ENCODE measurements at places on chromosomes 2 and 18.

DNA sequence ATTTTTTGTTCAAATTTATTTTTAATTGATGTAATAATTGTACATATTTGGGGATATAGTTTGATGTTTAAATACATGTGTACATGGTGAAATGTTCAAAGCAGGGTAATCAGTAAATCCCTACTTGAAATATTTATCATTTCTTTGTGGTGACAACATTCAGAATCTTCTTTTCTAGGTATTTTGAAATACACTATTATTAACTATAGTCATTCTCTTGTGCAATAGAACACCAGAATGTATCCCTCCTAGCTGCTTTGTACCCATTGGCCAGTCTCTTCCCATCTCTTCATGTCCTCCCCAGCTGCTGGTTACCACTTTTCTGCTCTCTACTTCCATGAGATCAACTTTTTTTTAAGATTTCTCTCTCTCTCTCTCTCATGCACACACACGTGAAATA, 126.5 kb downstream of the ZNF407 start:
- DNase-seq, result no peak

GRCh38 chr18:58789876-58790240, 74.8 kb upstream of the ZNF532 start:
- DNase-seq, result no peak

DNA sequence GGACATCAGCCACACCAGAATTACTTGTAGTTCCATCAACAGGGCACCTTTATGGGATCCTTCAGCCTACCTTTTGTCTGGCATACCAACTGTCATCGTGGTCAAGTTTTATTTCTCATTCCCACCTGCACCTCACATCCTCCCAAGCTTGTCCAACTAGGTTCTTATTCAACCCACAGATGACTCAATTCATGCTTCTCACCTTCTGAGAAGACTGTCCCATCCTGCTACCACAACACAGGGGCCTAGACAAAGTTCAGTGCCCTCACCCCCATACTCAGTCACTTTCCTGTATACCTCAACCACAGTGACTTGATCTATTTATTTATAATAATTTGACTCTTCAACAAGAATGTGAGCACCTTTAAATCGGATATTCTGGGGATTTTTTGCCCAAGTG, 114.4 kb upstream of the ACVR1C start:
- no peak for DNase-seq

GRCh38 chr2:142716463-142717242, 160.8 kb upstream of the KYNU start:
- DNase-seq, result no peak

GRCh38 chr18:65206551-65207260, 544.1 kb upstream of the CDH7 start:
- DNase-seq, result no peak

DNA sequence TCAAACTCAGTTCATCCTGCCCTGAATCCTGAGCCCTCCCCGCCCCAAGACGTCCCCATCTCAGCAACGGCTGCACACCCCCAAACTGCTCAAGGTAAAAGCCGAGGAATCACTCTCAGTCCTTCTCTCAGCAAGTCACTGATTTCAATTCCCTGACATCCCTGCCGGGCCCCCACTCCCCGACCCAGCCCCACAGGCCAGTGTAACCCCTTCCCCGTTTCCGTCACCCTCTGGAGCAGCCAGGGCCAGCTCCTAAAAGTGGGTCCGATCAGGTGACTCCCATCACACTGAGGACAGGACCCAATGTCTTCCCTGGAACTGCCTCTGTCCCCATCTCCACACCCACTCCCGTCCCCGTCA, 20.5 kb downstream of the SNORC start:
- no peak for DNase-seq

GRCh38 chr2:99891428-99891780, 251.0 kb downstream of the AFF3 start:
- no peak for DNase-seq

- no peak for DNase-seq
These were observed 77.3 kb upstream of the RMDN2 start for GRCh38 chr2:37847792-37848191.

DNA sequence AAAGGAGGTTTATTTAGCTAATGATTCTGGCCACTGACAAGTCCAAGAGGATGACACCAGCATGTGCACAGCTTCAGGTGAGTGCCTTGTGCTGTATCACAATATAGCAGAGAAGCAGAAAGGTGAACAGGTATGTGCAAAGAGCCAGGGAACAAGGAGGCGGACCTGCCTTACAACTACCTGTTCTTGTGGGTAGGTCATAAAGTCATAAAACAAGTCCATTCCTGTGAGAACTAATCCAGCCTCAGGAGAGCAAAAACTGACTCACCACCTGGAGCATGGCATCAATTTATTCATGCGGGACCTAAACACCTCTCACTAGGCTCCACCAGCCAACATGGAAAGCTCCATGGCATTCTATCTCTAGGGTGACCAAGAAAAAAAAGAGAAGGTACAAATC, 234.2 kb downstream of the ASXL3 start:
- no peak for DNase-seq

DNA sequence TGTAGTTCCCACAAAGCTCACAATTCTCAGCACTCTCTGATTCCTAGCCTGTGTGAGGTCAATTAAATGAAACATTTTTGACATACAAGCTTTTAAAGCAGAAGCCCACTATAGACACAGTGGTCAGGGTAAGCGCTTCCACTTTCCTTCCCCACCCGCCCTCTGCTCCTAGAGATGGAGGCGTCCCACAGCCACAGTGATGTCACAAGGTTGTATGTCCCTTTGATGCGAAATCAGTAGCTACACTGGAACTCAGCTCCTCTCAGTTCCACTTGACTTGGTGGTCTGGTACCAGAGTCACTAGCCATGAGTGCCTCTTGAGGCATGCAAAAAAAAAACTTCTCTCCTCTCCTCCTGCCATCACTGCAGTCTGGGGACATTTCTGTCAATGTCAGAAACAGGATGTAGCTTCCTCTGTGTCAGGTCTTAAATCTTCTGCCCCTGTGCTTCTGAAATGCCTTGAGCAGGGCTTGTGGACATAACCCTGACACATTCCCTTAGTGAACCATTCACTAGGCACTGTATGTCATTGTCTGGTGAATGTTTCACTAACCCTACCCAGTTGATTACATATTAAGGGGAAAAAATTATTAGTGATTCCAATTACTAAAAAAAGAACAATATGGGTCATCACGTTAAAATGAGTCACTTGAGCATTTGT, 7.8 kb downstream of the SULT1C4 start:
- DNase-seq, result no peak

GRCh38 chr18:48889981-48890762, 60.6 kb downstream of the SMAD7 start:
- DNase-seq, result no peak

GRCh38 chr2:75810611-75811330, 100.1 kb upstream of the GCFC2 start:
- DNase-seq, result no peak

DNA sequence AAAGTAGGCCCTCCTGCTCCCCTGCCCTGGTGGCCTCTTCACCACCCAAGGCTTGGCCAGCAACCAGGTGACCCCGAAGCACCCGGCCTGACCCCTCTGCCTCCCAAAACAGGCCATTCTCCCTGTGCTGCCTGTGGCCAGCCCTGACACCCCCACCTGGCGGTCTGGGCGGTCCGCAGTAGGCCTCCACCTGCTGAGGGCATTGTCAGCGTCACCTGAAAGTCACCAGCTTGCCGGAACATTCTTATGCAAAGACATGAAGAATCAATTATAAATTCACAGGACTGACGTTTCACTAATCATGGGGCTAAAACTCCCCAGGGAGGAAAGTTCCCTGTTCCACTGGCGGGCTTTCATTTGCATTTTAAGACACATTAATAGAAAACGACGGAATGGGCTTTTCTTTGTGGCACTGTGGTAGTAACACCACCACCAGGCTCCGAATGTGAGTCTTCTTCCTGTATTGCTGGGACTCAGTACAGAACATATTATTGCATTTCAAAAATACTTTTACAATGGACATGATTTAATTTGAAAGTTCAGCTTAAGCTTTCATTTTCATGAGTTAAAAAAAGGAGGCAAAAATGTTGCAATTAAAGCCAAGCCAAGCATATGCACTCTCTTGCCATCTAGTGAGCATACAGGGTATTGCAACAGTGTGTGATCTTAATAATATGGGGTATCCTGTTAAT, 57.4 kb downstream of the ADI1 start:
- no peak for DNase-seq

GRCh38 chr18:65990944-65991708, 240.3 kb downstream of the CDH7 start:
- no peak for DNase-seq

DNA sequence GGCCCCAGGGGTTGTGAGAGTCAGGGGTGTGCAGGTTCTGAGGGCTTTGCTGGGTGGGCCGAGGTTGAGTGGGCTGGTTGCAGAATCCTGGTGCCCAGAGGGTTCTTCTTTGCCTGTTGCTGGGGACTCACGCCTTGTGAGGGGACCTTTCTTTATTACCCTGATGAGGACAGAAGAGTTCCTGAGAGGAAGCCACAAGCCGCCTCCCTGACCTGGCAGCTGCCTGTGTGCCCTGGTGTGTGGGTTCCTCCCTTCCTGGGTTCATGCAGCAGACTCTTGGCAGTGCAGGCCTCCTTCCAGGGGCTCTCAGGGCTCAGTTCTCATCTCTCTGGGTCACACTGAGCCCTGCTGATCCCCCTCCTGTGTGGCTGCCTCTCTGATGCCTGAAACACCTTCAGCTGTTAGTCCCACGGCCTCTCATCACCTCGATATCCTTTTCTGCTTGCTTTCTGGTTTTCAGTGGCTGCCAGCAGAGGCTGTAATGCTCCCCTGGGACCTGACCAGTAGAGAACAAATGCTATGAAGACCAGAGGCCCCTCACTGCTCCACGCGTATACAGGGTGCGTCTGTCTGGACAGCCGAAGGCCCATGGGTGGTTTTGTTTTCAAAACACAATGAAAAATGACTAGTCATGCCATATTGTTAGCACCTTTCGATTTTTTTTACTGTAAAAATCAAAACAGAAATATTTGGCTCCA, 191.3 kb downstream of the AGAP1 start:
- no peak for DNase-seq

- DNase-seq, result no peak
These were observed 21.9 kb upstream of the EXOC6B start for GRCh38 chr2:72847534-72848315.

DNA sequence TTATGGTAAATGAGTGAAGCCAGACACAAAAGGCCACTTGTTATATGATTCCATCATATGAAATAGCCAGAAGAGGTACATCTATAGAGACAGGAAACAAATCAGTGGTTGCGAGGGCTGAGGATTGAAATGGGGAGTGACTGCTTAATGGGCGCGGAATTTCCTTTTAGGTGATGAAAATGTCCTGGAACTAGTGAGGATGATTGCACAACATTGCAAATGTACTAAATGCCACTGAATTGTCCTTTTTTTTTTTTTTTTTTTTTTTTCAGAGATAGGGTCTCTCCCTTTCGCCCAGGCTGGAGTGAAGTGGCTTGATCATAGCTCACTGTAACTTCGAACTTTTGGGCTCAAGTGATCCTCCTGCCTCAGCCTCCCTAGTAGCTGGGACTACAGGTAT, 15.3 kb upstream of the GAREM2 start:
- DNase-seq, result no peak

DNA sequence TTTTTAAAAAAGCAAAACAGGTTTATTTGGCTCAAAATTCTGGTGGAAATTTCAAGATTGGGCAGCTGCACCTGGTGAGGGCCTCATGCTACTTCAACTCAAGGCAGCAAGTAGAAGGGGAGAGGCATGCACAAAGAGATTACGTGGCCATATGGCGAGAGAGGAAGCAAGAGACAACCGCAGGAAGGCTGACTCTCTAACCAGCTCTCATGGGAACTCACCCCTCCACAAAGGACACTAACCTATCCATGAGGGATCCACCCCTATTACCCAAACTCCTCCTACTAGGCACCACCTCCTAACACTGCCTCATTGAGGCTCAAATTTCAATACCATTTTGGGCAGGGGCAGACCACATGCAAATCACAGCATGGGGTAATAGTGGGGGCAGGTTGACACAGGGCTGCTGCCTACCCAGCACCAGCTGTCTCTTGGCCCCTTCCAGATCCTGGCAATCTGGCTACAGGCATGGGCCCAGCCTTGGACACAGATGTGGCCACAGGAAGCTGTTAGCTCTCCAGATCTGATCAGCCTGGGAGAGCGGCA, 2.0 kb upstream of the CAPN10 start:
- no peak for DNase-seq

DNA sequence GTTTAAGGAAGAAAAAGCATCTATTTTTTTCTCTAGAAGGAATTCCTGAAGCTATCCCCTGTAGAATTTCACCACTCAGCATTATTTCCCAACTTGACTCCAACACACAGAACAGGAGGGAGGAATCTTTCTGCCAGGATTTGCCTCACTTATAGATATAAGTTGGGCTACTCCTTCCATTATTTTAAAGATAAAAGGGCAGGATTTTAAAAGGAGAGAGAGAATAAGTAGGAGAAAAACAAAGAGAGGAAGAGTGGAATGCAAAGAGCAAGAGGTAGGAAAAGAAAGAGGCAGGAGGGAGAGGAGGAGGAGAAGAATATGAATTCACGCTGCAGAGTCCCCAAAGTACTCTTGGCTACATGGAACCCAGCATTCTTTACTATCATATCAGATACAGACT, 182.5 kb downstream of the TCF4 start:
- no peak for DNase-seq

GRCh38 chr2:67311536-67311935, 85.6 kb upstream of the ETAA1 start:
- DNase-seq, result no peak

DNA sequence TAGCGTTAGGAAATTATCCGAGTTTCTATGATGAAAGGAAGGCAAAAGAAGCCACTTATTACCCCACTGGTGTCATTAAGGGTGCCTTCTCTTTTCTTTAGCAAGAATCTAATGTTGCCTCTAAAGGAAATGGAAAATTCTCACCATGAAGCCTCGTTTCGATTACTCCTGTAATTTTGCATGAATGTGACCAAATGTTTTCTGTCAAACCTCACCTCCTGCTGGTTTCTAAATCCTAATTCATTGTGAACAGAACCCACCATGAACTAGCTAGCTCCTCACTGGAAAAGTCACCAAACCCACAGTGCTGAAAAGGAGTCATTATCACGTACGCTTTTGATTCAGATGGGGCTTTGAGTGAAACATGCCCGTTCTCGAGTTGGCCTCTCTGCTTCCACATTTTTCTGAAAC, 119.9 kb downstream of the COPS8 start:
- no peak for DNase-seq

GRCh38 chr2:215729985-215730620, 283.2 kb downstream of the MREG start:
- no peak for DNase-seq

- DNase-seq, result no peak
These were observed 23.9 kb downstream of the RBMS1 start for GRCh38 chr2:160469621-160470204.

Data from iPS DF 19.7 (cell line).